ENCODE measurements at places on chromosomes 12 and 14.
A peak's percentile ranks its signal among the peaks of the same experiment; 100 is the strongest.

DNA sequence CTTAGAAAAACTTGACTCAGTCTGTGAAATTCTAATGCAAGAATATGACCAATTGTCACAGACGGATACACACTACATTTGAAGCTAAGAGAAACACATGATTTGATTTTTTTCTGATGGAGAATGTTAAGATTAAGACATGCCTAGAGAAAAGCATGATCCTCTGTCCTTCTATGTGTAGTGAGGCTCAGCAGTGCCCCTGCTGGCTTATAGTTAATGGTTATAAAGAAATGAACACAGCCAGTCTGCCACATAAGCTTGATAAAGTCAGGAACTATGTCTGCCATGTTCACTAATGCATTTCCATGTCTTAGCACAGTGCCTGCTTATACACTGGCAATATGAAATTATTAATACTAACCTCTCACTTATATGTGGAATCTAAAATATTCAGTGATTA lies 168.1 kb upstream of the DAAM1 start:
- no peak for DNase-seq

- DNase-seq = peak; percentile 85
Observed at GRCh38 chr12:57124261-57124877, 3.9 kb upstream of the LRP1 start.

- no peak for DNase-seq
Observed at GRCh38 chr14:42548349-42548748, 941.7 kb downstream of the LRFN5 start.

DNA sequence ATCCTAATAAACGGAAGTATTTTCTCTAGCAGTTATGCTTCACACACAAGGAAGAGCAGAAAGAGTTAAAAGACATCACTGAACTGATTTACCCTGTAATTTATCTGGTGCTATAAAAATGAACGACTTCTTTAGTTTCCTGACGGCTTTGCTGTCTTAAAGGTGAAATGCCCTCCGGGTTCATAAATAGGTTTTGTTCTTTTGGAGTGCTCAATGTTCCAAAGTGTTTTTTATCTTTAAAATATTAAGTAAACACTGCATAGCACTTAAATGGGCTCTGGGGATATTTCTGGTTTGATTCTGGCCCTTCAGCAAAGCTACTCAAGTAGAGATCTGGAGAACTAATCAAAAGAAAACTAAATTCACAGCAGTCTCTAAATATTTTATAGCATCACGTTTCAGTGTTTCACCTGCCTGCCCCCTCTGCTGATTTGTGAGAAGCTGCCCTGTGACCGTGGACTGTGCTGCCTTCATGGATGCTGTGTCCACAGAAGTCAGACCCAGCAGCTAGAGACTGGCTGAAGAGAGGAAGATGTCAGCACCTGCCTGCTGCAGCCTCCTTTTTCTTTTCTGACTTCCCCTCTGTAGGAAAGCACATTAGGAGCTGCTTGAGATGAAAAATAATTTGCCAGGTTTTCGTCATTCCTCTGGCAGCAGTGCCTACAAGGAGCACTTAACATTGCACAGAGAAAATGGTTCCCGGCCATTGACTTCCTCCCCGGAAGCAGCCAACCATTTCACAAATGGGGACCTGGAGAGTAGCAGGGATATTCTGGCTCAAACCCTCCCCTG lies 205.1 kb upstream of the FSCB start:
- no peak for DNase-seq

DNA sequence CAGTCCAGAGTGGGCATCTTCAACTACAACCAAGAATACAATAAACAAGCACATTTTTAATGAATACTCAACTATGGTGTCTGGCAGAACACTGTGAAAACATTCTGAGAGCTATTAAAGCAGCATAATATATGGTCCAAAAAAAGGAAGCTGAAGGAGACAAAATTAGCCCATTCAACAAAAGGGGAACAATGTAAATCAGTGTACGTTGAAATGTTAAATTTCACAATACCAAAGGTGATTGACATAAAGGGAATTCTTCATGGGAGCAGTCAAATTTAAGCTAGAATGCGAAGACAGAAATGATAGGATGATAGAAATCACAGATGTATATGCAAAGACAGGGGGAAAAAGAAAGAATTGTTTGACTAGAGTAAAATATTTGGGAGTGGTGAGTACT lies 41.3 kb upstream of the SYCP3 start:
- DNase-seq = no peak

- no peak for DNase-seq
Observed at GRCh38 chr12:62705846-62706245, 229.1 kb downstream of the PPM1H start.

DNA sequence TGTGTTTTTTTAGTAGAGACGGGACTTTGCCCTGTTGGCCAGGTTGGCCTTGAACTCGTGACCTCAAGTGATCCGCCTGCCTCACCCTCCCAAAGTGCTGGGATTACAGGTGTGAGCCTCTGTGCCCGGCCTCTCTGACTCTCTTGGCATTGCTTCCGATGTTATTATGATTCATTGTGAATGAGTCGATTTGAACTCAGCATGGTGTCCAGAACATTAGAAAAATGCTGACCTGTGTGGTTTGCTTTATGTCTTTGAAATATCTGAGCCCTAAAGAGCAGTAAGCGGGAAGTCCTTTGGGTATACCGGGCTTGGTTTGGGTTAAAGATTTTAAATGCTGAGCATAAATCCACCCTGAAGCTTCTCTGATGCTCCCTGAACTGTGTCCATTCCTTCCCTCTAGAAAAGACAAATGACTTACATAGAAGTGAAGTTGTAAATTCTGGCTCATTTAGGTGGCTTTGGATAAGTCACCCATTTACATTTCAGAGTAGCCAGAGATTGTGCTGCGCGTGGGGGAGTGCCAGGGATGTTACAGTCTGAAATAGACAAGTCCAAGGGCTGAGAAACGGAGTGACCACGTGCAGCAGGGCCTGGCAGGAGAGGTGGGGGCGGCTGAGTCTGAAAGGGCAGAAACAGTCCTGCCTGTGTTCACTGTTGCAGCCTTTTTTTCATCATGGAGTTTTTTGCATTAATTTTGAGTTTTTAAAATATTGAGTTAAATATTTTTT lies 39.6 kb downstream of the SLC15A4 start:
- no peak for DNase-seq

Measured in activated CD8-positive, alpha-beta T cell treated with anti-CD3 and anti-CD28 coated beads, Interleukin-2, amount 10 ng/mL, durations not matched to agents 7 days and 5 days (primary cell).